ENCODE measurements at places on chromosomes 16 and 17.

GRCh38 chr16:88113545-88114045 is 162.4 kb downstream of the BANP start:
- DNase-seq: no peak

GRCh38 chr17:67491009-67491680 is 114.1 kb downstream of the PITPNC1 start:
- DNase-seq: no peak

- no peak for DNase-seq
Observed at GRCh38 chr16:31496670-31497069, 11.5 kb downstream of the RUSF1 start.

GRCh38 chr17:45123930-45124796 is 8.2 kb downstream of the PLCD3 start:
- DNase-seq: no peak

GRCh38 chr17:48181653-48182052 is 74.1 kb downstream of the SNX11 start:
- no peak for DNase-seq

GRCh38 chr16:5309946-5310611 is 212.5 kb upstream of the EEF2KMT start:
- no peak for DNase-seq

DNA sequence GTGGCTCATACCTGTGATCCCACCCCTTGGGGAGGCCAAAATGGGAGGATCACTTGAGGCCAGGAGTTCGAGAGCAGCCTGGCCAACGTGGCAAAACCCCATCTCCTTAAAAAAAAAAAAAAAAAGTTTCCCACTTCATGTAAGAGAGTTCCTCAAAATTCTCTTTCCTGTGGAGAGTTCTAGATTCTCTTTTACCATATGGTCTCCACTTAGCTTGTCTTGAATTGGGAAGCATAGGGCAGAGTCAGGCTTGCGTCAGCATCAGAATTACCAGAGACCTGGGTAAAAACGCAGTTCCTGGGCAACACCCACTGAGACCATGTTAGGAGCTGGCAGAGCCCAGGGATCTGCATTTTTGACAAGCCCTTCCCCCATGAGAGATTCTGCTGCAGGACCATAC is 158.4 kb downstream of the CCDC182 start:
- no peak for DNase-seq

DNA sequence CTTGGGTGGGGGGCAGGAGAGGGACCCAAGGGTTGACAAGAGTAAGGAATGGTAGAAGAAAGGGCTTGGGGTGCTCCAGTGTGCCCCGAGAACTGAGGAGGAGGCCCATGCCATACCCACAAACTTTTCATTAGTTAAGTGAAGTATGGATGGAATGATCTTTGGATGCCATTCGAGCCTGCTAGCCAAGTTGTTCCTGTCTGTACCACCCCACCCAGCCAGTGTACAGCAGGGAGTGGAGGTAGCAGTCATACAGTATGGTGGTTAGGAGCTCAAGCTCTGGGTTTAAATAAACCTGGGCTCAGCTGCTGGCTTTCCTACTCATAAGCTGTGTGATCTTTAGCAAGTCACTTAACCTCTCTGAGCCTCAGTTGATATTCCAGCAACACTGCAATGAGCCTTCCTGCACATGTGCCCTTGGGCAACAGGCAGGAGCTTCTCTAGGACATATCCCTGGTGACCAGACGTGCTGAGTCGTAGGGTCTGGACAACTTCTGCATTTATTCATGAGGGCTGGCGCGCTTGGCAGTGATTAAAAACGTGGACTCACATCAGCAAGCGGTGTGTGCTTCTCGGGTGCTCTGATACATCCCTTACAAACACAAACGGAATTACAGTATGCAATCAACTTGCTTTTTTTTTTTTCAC is 22.9 kb downstream of the ITPRIPL2 start:
- no peak for DNase-seq

DNA sequence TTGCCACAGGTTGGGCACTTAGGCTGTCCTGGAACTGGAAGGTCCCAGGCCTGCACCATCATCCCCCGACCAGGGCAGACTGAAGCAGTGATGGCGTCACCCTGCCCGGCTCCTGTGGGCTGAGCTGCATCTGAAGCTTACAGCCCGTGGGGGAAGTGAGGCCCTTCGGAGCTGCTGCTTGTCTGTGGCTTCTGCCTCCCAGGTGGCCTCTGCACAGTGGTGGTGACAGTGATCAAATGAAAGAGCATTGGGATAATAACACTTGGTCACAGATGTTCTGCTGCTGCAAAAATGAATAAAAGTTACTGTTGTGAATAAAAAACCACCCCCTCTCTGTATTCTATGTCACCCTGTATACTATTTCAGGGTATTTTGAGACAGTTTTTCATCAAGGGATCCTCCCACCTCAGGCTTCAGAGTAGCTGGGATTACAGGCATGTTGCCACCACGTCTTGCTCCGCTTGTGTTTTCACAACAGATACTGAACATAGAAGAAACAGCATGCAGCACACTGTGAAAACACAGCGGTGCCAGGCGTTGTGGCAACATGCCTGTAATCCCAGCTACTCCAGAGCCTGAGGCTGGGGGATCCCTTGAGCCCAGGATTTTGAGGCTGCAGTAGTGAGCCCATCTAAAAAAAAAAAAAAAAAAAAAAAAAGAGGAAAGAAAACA is 165.0 kb downstream of the LGALS9B start:
- DNase-seq: no peak

DNA sequence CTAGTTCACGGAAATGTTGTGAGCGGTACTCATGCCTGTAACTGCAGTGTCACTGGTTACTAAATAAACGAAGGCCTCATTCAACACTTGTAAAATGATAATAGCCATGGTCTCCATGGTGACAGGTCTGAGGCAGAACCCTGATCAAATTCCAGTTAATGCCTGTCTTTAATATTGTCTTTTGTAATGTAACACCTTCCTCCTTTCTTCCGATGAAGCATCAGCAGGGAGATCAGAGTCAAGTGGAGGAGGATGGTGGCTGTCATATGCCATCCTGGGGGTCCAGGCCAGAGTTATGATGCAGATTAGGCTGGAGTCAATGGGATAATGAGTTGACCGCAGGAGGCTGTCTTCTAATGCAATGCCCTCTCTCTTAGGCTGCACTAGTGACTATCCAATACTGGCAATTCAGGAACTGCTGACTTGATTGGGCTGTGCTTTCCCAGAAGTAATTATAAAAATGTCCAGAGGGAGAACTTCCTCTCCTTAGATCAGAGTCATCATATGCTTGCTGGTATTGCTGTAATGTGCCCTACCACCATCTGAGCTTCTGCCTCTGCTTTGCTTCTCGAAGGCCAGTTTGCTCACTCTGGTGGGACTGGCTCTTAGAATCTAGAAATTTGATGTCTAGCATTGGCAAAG is 419.1 kb downstream of the CA10 start:
- no peak for DNase-seq

DNA sequence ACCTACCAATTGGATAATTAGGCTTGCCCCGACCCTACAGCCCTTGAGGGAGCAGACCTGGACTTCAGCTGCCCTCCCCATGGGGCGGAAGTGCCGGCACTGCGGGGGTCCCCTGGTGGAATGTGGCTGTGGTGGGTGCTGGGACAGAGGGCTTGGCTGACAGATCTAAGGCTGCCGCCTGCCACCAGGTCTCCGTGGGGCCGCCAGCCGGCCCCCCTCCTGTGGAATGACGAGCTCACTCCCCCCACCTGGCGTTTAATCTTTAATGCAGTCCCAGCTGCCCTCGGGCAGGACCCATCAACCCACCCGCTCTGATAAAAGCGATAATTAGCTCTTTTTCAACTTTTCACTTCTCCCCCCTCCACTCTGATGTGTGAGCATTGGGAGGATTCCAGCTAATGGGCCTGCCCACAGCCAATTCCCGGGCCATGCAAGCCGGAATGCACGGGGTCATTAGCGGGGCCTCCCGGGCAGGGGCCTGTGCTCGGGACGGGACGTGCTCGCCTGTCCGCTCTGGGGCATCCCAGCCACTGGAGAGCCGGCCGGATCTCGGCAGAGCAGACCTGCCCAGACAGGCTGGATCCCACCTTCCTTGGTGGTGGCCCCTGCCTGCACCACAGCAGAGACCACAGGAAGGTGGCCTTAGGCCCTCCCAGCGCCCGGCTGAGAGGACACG is 28.3 kb upstream of the GOSR2 start:
- no peak for DNase-seq

- no peak for DNase-seq
Observed at GRCh38 chr17:56148333-56148732, 4.9 kb upstream of the ANKFN1 start.

DNA sequence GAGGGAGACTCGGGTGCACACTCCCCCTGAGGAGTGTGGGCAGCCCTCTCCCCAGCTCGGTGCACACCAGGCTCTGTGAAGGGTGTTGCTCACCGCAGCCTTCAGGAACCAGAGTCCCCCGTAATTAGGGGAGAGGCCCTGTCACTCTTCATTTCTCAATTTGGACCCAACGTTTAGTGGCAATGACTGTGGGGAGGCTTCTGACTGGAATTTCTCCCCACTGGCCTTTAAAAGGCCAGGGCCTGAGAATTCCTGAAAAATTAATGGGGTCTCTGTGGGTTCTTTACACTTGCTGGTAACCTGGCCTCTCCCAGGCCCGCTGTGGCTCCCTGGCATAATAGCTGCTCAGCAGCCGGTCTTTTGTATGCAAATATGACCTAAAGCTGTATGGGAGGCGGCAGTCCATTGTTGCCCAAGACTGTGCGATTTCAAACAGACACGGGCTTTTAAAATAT is 209.7 kb downstream of the MSI2 start:
- DNase-seq: no peak

DNA sequence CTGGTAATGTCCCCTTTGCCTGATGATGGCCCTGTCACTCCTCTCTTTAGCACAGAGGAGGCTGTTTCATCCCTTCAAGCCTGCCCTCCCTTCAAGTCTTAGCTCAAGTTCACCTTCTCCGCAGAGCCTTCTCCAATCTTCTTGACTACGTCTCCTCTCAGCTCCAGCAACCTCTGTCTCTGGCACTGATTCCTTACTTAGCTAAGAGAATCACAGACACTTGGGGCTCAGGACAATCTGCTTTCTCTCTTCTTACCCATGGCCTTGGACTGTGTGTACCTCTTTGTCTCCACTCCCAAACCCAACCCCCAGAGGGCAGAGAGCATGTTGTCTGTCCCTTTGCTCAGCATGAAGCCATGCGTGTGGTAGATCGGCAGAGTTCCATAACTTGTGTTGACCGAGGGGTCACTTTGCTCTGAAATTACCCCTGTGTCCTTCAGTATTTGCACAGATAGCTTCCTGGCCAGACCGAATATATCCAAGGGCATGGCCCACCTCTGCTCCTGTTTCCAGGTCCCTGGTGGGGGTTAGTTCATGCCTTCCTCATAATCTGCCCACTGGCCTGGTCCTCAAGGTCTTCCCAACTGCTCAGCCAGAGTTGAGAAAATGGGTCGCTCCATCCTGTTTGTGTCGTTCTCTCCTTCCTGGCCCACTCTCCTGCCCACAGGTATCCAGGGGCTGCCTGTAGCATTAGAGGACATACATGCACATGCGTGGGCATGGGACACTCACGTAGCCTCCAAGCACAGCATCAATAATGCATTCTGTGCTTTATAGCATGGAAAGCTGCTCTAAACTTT is 41.6 kb downstream of the MAPT start:
- no peak for DNase-seq

- DNase-seq: no peak
Observed at GRCh38 chr16:85839681-85840240, 40.3 kb downstream of the COX4I1 start.

DNA sequence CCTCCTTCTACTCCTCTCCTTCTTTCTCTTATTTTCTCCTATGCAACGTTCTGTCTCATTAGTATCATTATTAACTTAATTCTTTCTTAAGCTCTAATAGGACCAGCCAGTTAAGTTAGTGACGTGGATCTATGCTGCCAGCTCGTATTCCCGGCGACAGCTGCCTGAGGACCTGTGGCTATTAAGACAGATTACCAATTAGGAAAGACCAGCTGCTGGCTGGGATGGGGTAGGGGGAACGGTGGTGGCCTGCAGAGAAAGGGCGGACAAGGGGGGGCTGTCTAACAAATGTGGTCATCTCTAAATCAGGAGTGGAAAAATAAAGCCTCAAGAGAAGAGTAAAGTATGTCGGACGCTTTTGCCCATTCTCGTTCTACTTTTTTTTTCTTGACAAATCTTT is 770 bp upstream of the MYH3 start:
- DNase-seq: no peak

- DNase-seq: no peak
Observed at GRCh38 chr17:82287013-82287867, 13.7 kb upstream of the CSNK1D start.

- DNase-seq: no peak
Observed at GRCh38 chr16:58018803-58019202, 6.8 kb upstream of the MMP15 start.

- no peak for DNase-seq
Observed at GRCh38 chr16:87965417-87965816, 14.2 kb downstream of the BANP start.

- no peak for DNase-seq
Observed at GRCh38 chr17:28738680-28739384, 5.0 kb upstream of the TRAF4 start.

DNA sequence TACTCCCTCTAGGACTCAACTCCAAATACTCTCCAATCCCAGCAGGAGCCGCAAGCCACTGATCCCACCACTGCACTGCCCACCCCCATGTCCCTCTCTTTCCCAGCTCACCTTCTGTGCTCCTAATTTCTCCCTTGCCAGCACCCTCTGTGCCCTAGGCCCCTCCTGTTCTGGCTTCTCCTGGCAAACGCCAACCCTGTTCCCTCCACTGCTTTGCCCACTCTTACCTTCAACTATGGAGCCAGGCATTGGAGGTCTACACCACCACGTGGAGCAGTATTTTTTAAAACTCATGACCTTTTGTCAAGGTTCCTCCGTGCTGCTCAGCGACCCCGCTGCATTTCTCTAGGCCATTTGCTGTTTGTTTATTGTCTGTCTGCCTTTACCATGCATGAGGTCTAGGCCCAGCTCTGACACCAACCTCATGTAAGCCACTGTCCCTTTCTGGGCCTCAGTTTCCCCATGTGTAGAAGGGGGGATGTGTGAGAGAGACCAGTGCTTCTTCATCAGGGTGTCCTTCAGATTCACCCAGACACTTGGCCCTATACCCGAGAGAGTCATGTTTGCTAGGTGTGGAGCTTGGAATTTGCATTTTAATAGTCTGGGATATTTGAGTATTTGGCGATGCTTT is 4.6 kb downstream of the CCDC102A start:
- DNase-seq: no peak

GRCh38 chr17:49444384-49444783 is 29.7 kb upstream of the PHB1 start:
- no peak for DNase-seq

GRCh38 chr17:22374741-22375140 is 682.4 kb downstream of the KCNJ18 start:
- no peak for DNase-seq

GRCh38 chr17:49946964-49947584 is 21.9 kb upstream of the DLX4 start:
- DNase-seq: no peak

- no peak for DNase-seq
Observed at GRCh38 chr16:81457326-81458133, 12.9 kb downstream of the CMIP start.

DNA sequence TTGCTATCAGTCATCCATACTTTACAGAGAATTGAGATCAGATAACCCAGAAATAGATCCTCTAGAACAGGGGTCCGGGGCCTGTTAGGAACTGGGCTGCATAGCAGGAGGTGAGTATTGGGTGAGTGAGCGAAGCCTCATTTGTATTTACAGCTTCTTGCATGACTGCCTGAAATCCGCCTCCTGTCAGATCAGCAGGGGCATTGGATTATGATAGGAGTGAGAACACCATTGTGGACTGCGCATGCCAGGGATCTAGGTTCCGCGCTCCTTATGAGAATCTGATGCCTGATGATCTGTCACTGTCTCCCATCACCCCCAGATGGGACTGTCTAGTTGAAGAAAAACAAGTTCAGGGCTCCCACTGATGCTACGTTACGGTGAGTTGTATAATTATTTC is 13.0 kb upstream of the SCIMP start:
- no peak for DNase-seq
